ENCODE measurements at places on chromosomes 13 and 19. TPM values are rescaled to one million over a fixed set of nuclear protein-coding genes. Genes with fewer than 3 reads are reported as not detected.
A peak's percentile ranks its signal among the peaks of the same experiment; 100 is the strongest.

DNA sequence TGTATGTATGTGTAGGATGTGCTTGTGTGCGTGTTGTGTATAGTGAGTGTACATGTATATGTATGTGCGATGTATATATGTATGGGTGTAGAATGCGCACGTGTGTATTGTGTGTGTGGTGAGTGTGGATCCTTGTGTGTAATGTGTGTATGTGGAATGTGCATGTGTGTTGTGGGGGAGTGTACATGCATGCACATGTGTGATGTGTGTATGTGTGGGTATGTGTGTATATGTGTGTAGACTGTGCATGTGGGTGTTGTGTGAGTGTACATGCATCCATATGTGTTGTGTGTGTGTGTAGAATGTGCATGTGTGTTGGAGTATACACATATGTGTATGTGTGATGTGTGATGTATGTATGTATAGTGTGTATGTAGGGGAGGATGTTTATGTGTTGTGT, 18.0 kb upstream of the SPACA7 start:
- no peak for DNase-seq

DNA sequence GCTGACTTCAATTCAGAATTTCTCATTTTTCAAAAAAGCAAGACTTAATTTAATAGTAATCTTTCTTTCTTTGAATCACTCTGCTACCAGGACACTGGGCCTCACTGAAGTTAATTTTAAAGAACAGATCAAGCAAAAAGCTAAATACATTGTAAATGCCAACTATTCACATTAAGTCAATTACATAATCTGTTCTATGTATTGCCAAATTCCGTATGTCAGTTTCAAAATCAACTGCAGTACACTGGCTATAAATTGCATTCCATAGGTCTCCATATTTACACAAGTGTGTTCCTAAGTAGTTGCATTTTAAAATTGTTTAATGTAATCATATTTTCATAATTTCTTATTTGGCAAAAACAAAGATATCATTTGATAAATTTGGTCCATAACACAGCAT, 10.1 kb downstream of the FOXO1 start:
- no peak for DNase-seq

- no peak for DNase-seq
Measured at GRCh38 chr19:5966215-5966614, 11.7 kb downstream of the RANBP3 start.

GRCh38 chr13:76860706-76861105, 25.5 kb downstream of the KCTD12 start:
- DNase-seq = no peak

DNA sequence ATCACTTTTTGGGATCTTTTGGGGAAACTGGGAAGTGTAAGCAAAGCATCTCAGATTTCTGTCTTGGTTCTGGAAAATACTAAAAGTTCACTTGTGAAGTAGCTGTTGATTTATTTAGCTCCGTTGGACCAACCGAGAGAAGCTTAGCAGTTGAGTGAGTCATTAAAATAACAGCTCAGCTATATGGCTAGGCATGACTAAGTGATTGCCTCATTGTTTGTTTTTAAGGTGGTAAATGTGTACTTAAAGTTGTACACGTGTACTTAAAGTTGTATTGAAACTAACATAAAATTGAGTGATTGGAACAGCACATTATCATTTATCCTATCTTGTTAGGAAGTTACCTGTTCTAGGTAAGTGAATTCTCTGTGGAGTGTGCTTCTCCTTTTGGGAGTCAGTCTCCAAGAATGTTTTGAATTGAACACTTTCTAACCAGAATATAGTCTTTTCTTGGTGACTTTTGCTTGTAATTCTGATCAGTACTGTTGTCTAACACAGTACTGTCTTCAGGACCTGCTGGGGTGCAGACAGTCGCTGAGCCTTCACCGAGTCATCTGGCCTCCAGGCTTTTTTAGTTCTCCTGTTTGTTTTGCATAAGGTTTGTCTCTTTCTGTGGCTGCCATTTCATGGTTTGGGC, 2.9 kb upstream of the DCUN1D2 start:
- no peak for DNase-seq

GRCh38 chr19:42450314-42450934, 7.7 kb upstream of the CXCL17 start:
- DNase-seq = peak; percentile 89

- no peak for DNase-seq
Measured at GRCh38 chr13:51225029-51225428, 2.8 kb downstream of the FAM124A start.

DNA sequence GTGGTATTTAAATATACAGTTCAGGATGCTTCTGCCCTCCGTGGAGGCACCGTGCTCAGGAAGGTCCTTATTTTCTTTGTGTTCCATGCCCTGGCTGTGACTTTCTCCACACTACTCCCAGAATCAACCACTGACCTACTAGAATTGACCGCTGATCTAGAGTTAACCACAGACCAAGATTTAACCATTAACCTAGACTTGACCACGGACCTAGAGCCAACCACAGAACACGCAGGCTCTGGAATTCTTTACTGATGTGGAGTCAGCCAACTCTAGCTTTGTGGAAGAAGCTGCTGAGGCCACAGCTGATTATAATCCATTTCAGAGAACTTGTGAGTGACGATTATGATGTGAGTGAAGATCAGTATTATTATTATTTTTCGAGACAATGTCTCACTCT, 18.0 kb downstream of the GTF2F2 start:
- no peak for DNase-seq

DNA sequence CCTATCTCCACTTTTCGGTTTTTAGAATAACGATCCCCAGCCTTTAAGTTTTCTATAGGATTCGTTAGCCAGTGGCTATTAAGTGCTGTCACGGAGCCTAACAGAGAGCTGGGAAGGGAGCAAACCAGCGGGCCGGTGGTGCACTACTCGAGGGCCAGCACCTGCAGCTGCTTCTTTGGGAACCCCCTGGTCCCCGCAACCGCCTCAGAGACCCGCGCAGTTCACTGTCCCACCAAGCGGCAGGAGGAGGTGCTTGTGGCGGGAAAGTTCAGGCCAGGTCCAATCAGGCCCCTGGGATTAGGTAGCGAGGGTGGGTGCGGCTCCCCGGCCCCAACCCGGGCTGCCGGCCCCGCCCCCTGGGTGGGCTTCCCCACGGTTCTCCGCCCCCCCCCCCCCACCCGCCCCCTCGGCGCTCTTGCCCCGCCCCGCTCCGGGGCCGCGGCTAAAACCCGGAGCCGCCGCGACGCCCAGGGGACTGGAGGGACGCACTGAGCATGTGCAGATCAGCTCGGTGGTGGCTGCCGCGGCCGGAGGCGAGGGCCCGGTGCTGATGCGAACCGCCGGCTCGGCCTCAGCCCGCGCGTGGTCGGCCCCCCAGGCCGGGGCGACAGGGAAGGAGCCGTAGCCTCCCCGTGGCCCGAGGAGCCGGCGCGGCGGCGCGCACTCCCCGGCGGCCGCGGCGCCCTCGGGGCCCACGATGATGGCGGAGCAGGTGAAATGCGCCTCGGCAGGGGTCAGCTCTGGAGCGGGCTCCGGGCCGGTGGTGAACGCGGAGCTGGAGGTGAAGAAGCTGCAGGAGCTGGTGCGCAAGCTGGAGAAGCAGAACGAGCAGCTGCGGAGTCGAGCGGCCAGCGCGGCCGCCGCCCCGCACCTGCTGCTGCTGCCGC, at the start of gene SLAIN1:
Gene SLAIN1 (plus strand): TSS at position 471 of the 887 bp plus-strand sequence. CDS start 227 bp downstream, at position 698.
- peak; percentile 94 for DNase-seq

DNA sequence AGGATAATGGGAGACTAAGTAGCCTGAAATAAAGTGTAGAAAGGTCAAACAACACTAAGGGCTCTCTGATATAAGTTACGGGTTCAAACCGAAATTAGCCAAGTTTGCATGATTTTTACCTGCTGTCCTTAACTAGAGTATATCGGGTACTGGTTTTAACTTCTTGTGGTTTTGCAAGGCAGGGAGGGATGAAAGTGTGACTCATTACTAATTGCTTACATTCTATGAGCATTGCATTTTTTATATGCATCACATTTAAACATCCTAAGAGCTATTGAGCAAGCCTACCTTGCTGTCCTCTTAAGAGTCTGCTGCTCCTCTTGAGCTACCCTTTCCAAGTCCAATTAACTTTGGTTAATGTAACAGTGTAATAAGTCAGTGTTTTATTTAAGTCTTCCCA, 415.4 kb downstream of the SLITRK5 start:
- DNase-seq = no peak

GRCh38 chr13:114034481-114034891, 60.6 kb upstream of the C13orf46 start:
- DNase-seq = no peak

DNA sequence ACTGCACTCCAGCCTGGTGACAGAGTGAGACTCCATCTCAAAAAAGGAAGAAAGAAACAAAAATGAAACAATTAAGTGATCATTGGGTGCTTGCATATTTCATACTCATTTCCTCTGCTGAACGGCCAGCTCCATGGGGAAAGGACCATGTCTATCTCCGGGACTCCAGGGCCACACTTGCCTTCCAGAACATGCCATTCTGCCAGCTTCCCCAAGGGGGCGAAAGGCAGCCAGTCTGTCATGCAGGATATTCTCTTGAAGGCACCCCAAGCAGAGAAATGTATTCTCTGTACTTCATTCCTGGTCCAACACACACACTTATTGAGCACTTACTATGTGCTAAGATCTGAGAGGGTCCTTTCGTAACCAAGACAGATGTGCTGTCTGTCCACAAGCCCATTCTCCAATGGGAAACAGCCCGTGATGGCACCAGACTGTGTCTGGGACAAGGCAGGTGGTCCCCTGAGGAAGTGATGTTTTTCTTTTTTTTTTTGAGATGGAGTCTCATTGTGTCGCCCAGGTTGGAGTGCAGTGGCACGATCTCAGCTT, 10.2 kb upstream of the CARM1 start:
- DNase-seq = peak; percentile 83

DNA sequence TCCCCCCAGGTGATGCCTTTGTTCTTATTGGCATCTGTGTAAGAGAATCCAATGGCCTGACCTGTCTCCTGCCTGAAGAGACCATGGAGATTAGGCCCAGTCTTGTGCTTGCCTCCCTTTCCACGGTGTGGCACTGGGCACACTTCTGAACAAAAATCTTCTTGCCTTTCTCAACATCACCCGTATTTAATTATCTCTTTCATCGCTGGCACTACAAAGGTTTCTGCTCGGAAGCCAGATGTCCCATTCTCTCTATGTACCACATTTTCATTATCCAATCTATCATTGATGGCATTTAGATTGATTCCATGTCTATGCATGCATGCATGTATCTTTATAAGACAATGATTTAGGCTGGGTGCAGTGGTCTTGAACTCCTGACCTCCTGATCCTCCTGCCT, 74.3 kb downstream of the SLC25A15 start:
- DNase-seq = no peak

GRCh38 chr13:59537500-59537899, 626.2 kb downstream of the DIAPH3 start:
- no peak for DNase-seq

- no peak for DNase-seq
Measured at GRCh38 chr19:49168421-49168820, 10.8 kb downstream of the TRPM4 start.

DNA sequence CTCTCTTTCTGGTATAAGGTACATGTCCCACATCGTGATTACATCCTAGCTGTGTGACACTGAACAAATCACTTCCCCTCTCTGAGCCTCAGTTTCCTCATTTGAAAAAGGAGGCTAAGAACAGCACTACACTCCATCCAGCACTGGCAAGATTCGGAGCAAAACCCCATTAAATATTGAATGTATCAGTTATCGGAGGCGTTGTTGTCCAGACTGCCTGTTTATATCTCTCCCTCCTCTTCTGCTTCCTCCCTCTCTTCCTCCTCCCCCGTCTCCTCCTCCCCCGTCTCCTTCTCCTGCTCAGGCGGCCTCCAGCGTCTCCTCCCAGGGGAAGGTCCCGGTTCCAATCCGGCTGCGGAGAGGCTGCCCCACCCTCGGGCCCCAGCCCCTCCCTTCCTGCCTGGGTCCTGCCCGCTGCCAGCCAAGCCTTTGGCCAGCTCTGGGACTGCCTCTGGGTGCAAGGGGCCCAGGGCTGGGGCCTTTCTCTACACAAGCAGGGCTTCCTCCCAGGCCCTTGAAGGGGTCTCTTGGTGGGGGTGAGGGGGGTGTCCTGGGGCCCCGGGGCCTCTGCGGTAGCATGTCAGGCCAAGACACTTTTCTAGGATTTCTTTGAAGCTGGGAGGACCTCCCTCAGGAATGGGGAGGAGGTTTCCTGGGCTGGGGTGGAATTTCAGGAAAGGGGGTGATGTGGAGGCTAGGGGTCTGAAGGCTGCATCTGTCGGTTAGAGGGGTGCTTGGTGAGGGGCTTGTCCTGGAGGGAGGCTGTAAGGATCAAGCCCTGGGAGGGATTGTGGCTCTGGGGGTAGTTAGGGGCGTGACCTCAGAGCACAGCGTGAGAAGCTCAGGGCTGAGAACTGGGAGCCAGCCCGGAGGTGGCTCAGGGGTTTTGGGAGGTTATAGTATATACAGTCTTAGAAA, 1.9 kb downstream of the RRAS start:
- peak; percentile 71 for DNase-seq

DNA sequence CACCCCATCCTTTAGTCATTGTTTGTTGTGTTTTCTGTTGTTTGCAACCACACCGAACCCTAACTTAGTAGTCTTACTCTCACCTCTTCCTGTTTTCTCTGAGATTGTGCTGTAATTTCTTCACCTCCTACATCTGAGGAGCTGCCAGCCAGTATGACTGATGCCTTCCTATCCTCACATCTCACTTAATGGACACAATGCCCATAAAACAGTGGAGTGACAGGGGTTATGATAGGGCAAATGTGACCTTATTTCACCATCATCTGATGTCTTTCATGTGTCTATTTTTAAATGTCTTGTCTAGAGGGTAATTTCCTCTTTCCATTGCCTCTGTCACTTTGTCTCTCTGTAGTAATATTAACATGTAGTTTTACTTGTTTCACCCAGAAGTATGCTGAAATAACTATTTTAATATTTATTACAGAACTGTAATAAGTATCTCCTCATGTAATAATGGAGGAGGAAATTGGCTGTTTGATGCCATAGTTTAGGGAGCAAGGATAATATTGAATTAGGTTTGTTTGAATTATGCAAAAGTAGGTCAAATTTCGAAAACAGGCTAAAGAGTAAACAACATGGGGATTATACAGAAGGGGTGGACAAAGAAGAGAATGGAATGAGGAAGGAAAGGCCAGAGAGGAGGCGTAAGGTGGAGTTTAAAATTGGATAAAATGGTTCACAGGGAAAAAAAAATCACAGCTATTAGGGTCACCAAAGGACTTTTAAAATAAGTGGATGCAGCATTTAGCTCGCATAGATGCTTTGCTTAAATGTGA, 103.5 kb upstream of the SPRY2 start:
- no peak for DNase-seq

GRCh38 chr19:3632739-3633558, 6.4 kb upstream of the CACTIN start:
- DNase-seq = no peak

Gene TPTE2
- total RNA-seq = not detected

Gene FAM124A
- 84.1 TPM for total RNA-seq

Gene CEACAM8
- not detected for total RNA-seq

Gene TNFSF11
- total RNA-seq = 9.9 TPM

Gene ZNF491
- 1.1 TPM for total RNA-seq

Gene A1BG
- 17.7 TPM for total RNA-seq

Gene TRPC4
- total RNA-seq = 1.9 TPM

Gene EDNRB
- 28.9 TPM for total RNA-seq

Gene OR10H1
- total RNA-seq = not detected

Gene DACT3
- total RNA-seq = 2.6 TPM

Gene KIR3DL2
- total RNA-seq = not detected

Gene PNMA8C
- 2.6 TPM for total RNA-seq

Gene LYPD3
- total RNA-seq = 3.0 TPM

Gene PLPPR3
- total RNA-seq = 81.1 TPM

All from GM23338 (cell line).